ENCODE measurements at places on chromosomes 5 and 9. TPM values are rescaled to one million over a fixed set of nuclear protein-coding genes. Genes with fewer than 3 reads are reported as not detected.

Gene CCNJL
- total RNA-seq, result 17.4 TPM

DNA sequence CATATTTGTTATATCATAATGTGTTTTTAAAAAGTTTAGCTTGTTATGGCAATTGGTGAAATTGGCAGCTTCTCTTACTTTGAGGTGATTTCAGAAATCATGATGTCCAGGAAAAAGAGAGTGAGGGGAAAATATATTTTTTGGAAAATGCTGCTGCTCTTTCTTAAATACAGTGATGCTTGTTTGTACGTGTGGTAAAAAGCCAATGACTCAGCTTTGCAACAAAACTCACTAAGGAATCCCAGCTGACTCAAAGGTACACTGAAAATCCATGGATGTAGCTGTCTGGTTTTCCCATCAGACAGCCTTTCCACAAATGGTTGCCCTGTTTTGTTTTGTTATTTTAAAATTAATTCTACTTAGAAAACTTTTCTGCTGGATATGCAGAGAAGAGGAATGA is 306.4 kb upstream of the PAPPA start:
- H3K27ac ChIP-seq, result no peak overlapping the region
- no peak for DNase-seq
- no peaks in the 10 kb centered on the region for H3K27me3 ChIP-seq
- H3K36me3 ChIP-seq, result no peaks in the 10 kb centered on the region
- H3K4me3 ChIP-seq, result no peak overlapping the region
- H3K4me1 ChIP-seq, result no peaks in the 10 kb centered on the region

Gene ACOT12
- total RNA-seq, result not detected

DNA sequence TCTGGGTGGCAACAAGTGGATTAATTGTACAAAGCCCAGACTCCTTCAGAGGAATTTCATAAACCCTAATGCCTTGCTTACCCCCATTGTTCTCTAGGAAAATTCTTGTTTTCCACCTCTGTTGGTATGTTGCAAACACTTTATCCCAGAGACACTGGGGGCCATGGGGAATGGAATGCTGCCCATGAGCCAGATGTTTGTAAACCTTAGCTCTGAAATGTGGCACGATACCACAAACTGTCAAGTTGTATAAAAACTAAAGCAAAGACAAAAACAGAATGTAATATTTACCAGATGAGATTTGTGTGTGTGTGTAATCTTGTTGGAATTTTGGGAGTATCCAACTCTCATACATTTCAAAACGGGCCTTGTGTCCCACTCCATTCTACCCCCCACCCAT is 465.0 kb downstream of the EBF1 start:
- H3K4me1 ChIP-seq, result no peaks in the 10 kb centered on the region
- no peak overlapping the region for H3K4me3 ChIP-seq
- no peak for DNase-seq
- H3K36me3 ChIP-seq, result no peaks in the 10 kb centered on the region
- H3K27me3 ChIP-seq, result no peaks in the 10 kb centered on the region
- no peak overlapping the region for H3K27ac ChIP-seq

Gene IQGAP2
- total RNA-seq, result 4.7 TPM

GRCh38 chr9:73001860-73002259 is 49.0 kb upstream of the ALDH1A1 start:
- peaks cover 24% of the 10 kb centered on the region for H3K4me1 ChIP-seq
- H3K36me3 ChIP-seq, result no peaks in the 10 kb centered on the region
- H3K27ac ChIP-seq, result no peak overlapping the region
- no peak overlapping the region for H3K4me3 ChIP-seq
- H3K27me3 ChIP-seq, result no peaks in the 10 kb centered on the region
- no peak for DNase-seq
